ENCODE measurements at places on chromosomes 6 and 20.

DNA sequence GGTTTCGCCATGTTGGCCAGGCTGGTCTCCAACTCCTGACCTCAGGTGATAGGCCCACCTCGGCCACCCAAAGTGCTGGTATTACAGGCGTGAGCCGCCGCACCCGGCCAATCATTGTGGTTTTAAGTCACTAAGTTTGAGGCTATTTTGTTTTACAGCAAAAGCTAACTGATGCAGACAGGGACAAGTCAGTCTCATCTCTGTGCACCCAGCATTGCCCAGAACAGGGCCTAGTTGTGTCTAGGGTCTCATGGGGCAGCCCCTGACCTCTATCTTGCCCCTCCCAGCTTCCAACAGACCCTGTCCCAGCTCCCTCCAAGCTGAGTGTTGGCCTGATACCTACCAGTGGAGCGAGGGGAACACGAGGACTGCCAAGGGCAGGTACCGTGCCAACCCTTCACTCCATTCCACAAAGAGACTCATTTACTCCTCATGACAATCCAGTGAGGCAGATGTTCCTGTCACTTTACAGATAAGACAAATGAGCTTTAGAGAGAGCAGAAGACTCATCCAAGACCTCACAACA, 8.9 kb upstream of the RBCK1 start:
- DNase-seq: no peak

GRCh38 chr6:43992783-43993644, 134.2 kb downstream of the MRPL14 start:
- DNase-seq: no peak

GRCh38 chr6:151038616-151039015, 173.1 kb downstream of the MTHFD1L start:
- no peak for DNase-seq

- peak; percentile 76 for DNase-seq
Measured at GRCh38 chr20:47205577-47206123, 150.8 kb downstream of the ZMYND8 start.

GRCh38 chr6:154388803-154389202, 32.2 kb upstream of the IPCEF1 start:
- no peak for DNase-seq

GRCh38 chr6:17656644-17657043, 50.1 kb downstream of the NUP153 start:
- DNase-seq: no peak

GRCh38 chr20:33568868-33569801, 79.2 kb downstream of the CBFA2T2 start:
- DNase-seq: no peak

GRCh38 chr6:130964808-130965604, 98.0 kb downstream of the EPB41L2 start:
- peak; percentile 17 for DNase-seq

- DNase-seq: no peak
Measured at GRCh38 chr6:148375401-148375800, 32.8 kb downstream of the SASH1 start.

DNA sequence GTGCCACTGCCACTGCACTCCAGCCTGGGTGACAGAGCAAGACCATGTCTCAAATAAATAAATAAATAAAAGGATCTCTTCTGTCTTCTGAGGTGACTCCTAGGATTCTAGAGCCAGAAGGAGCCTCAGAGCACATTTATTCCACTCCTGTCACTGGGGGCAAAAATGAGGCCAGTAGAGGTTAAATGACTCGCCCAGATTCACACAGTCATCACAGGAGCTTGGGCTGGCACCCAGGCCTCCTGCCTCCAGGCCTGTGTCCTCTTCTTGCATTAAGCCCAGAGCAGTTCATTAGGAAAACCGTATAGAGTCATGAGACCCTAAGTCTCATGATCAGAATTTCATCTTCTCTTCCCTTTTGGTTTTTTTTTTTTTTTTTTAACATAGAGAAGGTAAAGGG, 243.3 kb downstream of the NRN1 start:
- DNase-seq: no peak

- DNase-seq: peak; percentile 80
Measured at GRCh38 chr6:158040051-158040803, 58.6 kb downstream of the SYNJ2 start.

- no peak for DNase-seq
Measured at GRCh38 chr20:47412083-47412482, 55.6 kb upstream of the ZMYND8 start.

DNA sequence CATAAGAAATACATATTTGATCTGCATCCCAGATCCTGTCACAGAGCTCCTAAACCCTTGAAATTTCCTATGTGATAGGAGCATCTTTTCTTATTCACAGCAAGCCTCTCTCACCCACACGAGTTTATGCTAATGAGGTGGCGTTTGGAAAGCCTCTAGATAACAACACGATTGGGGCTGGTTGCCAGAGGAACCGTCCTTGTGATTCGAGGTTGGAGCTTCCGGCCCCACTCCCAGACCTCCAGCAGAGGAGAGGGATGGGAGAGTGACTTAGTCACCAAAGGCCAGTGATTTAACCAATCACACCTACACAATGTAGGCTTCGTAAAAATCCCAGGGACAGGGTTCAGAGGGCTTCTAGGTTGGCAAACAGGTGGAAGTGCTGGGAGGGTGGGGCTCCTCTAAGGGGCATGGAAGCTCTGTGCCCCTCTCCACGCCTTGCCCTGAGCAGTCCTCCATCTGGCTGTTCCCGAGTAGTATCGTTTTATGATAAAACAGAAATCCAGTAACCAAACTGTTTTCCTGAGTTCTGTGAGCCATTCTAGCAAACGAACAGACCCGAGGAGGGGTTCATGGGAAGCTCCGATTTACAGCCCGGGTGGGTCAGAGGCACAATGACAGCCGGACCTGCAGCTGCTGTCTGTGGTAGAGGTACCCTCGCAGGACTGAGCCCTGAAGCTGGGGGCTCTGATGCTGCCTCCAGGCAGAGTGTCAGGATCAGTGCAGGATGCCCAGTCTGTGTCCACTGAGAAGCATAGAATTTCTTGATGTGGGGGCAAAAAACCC, 238.1 kb upstream of the ARID1B start:
- DNase-seq: no peak

GRCh38 chr20:18845017-18845416, 31.4 kb downstream of the SCP2D1 start:
- DNase-seq: no peak

GRCh38 chr6:147347179-147347881, 143.1 kb downstream of the STXBP5 start:
- no peak for DNase-seq

GRCh38 chr6:107171513-107171912, 56.2 kb upstream of the BEND3 start:
- no peak for DNase-seq

GRCh38 chr6:33316603-33317418, 733 bp downstream of the ZBTB22 start:
- no peak for DNase-seq

GRCh38 chr20:14716351-14716801, 379.0 kb upstream of the FLRT3 start:
- no peak for DNase-seq

- DNase-seq: no peak
Measured at GRCh38 chr6:14647357-14647756, 529.8 kb downstream of the CD83 start.

- DNase-seq: no peak
Measured at GRCh38 chr20:22770241-22770800, 185.9 kb upstream of the FOXA2 start.

- DNase-seq: no peak
Measured at GRCh38 chr20:25624500-25624939, 706 bp upstream of the NANP start.

DNA sequence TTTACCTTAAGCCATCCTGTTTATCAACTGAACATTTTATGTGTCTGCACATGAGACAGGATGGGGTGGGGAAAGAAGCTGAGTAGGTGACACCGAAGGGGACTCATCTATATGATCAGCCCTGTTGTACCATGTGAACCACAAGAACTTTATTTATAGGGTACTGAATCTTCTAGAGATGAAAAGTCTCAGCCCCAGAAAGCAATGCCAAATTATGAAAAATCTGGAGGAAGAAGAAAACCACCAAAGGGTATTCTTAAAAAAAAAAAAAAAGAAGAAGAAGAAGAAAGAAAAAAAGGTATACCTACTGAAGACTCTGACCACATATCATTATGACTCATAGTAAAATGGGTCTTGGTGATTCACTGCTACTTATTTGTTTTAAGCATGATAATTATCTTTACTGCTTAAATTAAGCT, 39.8 kb upstream of the HBS1L start:
- peak; percentile 79 for DNase-seq

GRCh38 chr6:72149715-72150114, 263.4 kb downstream of the RIMS1 start:
- DNase-seq: no peak

DNA sequence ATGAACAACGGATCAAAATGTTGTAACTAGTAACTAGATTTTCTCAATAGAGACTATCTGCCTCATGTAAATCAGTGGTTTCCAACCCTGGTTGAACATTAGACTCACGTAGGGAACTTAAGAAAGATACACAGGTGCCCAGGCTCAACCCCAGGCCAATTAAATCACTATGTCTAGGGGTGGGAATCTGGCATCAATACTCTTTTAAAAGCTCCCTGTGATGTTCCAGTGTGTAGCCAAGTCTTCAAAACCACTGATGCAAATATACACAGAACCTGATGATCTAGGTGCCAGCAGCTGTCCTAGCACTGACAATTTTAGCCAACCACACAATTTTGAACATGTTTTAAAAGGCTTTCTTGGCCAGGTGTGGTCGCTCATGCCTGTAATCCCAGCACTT, 128.7 kb downstream of the TBC1D32 start:
- no peak for DNase-seq

GRCh38 chr20:18533491-18533890, 25.8 kb downstream of the SEC23B start:
- DNase-seq: no peak

DNA sequence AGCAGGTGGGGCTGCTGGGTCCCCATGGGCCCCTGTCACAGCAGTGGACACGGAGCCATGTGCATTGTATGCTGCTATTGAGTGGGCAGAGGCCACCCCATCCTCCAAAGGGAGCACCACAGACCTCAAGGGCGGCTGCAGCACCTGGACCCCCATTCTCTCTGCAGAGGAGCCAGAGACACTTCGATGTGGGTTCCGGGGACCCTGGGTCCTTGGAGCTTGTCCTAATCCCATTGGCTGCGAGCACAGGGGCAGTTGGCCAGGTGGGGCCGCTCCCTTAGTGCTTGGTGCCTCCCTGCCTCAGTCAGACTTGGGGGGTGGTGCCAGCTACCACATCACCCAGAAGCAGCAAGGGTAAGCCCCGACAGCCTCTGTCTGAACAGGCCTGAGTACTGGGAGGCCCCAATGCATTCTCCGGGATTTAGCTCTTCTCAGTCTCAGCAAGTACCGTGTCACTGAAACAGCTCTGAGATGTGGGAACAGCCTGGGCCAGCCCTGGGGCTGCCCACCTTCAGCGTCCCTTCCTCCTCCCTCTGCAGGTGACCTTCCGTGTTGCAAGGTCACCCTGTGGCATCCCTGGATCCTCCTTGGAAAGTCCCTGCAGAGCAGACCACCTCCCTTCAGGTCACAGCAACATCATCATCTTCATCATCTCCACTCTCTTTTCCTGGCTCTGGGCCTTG, 73.9 kb downstream of the GINS1 start:
- no peak for DNase-seq

GRCh38 chr6:137729866-137730629, 137.0 kb upstream of the TNFAIP3 start:
- DNase-seq: no peak

DNA sequence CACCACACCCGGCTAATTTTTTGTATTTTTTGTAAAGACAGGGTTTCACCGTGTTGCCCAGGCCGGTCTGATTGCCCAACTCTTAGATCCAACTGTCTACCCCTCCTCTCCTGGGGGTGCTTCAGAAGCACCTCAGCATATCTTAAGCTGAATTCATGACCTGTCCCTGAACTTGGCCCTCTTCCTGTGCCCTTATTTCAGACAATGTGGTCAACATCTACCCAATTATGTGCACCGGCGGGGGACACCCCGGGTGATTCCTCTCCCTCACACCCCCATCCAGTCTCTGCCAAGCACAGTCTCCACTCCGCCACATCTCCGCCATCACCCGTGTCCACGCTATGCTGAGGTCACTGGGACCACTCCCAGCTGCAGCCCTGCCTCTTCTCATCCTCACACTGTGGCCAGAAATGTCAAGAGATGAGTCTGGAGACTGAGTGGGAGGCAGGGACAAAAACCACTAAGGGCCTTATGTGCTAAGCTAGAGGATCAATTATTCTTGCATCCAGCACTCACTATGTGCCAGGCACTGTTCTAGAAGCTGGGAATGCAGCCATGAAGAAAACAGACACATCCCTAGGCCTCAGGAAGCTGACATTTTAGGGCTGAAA, 111.9 kb downstream of the ARMC2 start:
- no peak for DNase-seq

DNA sequence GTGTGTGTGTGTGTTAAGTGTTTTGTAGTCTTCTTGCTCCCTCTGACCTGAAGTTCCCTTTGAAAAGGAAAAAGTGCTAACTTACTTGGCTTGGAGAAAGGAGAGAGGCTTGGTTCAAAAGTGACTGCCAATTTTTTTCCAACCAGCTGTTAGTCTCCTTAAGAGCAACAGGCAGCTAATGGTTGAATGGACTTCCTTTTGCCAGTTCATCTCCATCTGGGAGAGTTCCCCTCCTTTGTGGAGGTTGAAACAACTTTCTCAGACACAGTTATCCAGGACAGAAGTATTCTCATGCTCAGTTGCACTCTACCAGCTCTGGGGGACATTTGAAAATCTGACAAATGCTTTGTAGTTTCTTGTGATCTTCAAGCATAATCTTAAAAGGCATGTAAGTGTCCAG, 4.5 kb downstream of the RIPOR2 start:
- DNase-seq: no peak

GRCh38 chr6:124536842-124537191, 425.4 kb upstream of the RNF217 start:
- DNase-seq: no peak

DNA sequence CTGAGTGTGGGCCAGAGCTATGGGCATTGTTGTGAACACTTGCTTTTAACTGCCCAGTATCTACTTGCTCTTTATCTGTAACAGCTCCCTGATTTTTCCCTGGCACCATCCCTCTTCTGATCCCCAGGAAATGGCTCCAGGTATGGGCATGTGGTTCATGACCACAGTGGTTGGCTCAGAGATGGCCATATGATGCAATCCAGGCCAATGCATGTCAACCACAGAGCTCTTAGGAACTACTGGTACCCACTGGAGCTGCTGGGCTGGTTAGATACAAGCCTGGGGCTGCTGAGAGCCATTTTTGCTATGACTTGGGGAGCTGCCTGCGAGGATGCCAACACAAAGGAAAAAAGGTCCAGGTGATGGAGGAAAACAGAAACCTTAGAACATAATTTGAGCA, 55.6 kb downstream of the KCNB1 start:
- DNase-seq: no peak

DNA sequence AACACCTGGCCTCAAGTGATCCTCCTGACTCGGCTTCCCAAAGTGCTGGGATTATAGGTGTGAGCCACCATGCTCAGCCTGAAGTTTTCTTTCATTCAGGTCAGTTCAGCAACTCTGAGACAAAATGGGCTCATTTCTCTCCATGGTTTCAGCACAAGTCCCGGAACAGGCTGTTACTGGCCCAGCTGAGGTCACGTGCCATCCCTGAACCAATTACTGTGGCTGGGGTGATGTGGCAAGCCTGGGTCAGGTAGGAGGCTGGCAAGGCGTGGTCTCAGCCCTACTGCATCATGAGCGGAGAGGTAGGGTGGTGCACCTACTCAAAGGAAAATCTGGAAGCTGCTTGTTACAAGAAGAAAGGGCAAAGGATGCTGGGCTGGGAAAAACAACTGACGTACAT, 326.4 kb downstream of the KIF16B start:
- DNase-seq: no peak

- DNase-seq: no peak
Measured at GRCh38 chr20:63156221-63156671, 59.7 kb downstream of the YTHDF1 start.
